ENCODE measurements at places on chromosomes 3 and 15.

DNA sequence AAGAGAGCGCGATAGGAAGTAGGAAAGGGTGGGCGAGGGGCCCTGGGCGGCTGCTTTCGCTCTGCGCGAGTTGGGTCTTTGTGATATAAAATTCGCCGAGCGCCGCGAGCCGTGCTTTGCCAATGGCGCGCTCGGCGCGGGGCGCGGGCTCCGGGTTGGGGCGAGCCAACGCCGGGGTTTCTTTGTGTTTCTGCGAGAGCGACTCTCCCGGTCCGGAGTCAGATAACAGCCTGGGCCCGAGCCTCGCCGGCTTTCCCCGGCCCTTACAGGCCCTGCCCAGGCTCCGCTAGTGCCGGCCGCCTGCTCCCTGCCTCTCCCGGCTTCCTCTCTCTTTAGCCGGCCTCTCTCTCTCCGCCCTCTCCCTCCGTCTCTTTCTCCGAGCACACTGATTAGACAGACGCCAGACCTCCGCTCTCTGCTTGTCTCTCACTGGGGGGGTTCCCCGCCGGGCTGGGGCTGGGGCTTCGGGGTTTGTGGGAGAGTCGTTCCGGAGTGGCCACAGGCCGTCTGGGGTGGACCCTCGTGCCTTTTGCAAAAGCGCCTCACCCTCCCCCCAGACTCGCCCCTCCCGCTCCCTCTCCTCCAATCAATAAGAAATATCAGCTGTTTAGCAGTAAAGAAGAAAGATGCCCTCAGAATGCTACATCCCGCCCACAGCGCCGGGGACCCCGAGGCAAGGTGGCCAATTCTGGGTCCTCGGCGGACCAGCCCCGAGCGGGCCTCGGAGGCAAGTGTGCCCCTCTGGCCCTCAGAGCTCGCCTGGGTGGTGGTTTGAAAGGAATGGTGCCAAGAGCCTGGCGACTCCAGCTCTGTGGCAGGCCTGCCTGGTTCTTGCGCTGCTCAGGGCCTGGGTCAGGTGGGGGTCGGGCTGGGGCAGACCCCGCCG, 2.9 kb downstream of the NR2F2 start:
- DNase-seq, result no peak

DNA sequence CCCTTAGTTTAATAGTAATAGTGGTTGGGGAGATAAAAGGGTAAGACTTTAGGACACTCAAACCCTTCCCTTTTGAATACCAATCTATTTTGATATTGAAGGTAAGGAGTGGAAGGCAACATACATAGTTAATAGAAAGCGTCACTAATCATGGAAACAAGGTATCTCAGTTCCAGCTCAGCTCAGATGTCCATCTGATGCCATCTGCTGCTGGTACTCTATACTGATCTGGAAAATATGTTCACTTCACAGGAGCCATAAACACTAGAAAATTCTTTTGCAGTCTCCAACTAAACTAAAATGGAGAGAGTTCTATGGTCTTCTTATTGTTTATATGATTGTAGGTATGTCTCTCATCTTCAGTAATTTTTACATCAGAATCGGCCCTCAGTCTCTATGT, 1777.1 kb downstream of the OTOL1 start:
- no peak for DNase-seq

DNA sequence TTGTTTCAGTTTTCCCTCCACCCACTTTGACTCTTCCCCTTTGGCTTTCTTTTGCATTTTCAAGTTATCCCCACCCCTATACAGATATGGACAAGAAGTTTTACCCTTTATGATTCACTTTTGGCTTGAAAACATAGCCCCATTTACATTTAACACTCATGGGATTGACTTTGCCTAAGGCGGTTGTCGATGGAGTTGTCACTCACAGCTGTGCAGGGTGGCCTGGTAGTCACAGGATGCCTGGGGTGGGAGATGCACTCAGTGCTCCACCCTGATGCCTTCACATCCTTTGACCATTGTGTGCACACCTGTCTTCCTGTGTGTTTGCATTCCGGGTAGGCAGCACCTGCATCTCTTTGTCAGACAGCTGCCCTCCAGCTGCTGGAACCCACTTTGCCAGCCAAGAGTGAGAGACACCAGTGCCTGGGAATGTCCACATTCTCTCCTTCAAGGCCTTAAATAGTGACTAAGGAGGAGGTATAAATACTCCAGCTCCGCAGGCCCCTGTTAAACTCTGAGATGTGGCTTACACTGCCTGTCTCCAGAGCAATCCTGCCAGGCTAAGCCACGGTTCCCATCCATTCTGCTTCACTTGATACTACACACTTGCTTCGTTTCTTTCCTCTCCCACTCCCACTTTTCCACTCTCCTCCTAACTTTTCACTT, 191.5 kb upstream of the SLC24A5 start:
- DNase-seq, result no peak

DNA sequence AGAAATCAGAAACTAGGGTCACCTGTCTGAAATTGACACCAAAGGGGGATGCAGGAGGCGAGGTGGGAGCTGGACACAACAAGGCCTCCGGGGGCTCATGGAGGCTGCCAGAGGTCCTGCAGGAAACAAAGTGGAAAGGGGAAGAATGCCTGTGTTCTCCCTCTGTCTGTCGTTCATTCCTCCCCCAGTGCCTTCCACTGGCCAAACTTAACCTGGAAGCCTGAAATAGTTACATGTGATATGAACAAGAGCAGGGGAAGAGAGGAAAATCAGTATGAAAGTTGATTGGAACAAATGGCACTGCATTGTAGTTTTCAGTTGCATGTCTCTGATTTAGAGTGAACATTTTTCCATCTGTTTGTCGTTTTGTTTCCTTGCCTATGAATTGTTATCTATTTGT, 502.0 kb upstream of the CFAP20DC start:
- DNase-seq, result no peak

DNA sequence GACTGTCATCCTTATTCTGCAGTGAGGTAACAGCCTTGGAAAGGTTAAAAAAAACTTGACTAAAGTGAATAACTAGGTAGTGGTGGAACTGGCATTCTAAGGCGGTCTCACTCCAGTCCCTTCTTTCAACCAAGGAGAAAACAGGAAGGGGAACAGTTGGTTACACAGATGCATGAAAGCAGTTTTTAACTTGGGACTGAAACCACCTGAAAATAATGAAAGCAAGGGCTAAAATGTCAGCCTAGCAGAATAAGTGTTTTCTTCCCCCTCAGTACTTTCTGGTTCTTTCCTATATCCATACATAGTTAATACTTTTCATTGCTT, 748 bp upstream of the AVEN start:
- DNase-seq, result no peak

- no peak for DNase-seq
These were observed 169.1 kb upstream of the TSPAN3 start for GRCh38 chr15:77239882-77240608.

Data from stimulated activated CD8-positive, alpha-beta memory T cell treated with anti-CD3 and anti-CD28 coated beads, Interleukin-15, amount 100 ng/mL, for 1 hour (primary cell).